ENCODE measurements at places on chromosomes 4 and X. TPM values are rescaled to one million over a fixed set of nuclear protein-coding genes. Genes with fewer than 3 reads are reported as not detected.
A peak's percentile ranks its signal among the peaks of the same experiment; 100 is the strongest.

DNA sequence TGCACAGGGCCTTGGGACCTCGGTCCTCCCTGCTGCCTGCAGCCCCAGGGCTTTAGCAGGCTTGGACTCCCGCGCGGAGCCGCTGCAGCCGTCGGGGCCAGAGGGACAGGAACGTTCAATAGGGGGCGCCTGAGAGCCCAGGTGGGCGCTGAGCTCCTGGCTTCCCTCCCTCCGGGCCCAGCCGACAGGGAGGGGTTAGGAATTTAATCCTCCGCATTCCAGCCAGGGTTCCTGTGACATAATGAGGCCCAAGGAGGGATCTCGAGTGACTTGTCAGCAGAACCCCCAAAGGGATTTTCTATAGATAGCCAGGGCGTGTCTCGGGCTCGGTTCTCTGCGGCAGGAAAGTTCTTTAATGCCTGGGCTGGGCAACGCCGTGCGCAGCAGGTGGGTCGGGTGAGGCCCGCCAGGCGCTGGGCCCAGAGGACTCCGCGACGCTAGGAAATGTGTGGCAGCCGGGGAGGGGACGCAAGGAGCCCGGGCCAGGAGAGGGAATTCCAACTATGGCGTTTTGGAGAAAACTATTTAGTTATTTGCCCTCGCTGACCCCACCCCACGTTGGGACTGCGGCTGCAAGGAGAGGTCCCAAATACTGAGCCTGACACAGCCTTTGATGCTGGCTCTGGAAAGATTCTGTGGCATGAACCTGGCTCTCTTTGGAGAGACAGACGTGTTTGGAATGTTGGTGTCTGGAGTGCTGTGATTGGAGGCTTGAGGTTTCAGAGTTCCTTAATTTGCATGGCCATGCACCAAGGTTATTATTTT, 285.2 kb upstream of the GATB start:
- no peaks in the 10 kb centered on the region for H3K36me3 ChIP-seq
- H3K4me3 ChIP-seq, result peak overlapping the region; percentile 26
- H3K4me1 ChIP-seq, result peaks cover 7% of the 10 kb centered on the region
- no peak overlapping the region for H3K27ac ChIP-seq
- no peaks in the 10 kb centered on the region for H3K27me3 ChIP-seq

KIT gene
- 2.8 TPM for total RNA-seq

DNA sequence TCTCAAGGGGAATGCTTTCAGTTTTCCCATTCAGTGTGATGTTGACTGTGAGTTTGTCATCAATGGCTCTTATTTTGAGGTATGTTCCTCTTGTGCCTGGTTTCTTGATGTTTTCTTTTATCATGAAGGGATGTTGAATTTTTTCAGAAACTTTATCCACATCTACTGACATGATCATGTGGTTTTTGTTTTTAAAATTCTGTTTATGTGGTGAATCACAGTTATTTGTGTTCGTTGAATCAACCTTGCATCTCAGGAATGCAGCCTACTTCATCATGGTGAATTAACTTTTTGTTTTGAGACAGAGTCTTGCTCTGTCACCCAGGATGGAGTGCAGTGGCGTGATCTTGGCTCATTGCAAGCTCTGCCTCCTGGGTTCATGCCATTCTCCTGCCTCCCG, 263.1 kb upstream of the KLF3 start:
- no peak overlapping the region for H3K27ac ChIP-seq
- no peak overlapping the region for H3K4me3 ChIP-seq
- no peaks in the 10 kb centered on the region for H3K27me3 ChIP-seq
- H3K4me1 ChIP-seq, result no peaks in the 10 kb centered on the region
- no peak for DNase-seq

DNA sequence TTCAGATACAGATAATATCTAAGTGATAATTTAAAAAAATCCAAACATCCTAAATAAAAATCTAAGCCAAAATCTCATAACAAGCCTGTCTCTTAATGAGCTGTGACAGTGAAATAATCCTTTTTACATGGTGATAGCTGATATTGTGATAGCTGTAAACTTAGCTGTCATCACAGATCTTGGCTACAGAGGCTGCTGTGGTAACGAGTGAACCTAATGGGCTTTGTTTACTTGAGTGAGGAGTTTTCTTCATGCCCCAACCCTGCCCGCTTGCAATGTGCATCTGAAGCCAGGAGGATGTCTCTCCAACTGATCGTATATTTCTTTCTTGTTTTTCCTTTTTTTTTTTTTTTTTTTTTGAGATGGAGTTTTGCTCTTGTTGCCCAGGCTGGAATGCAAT, 41.5 kb upstream of the YTHDC1 start:
- H3K27ac ChIP-seq, result no peak overlapping the region
- no peak overlapping the region for H3K4me3 ChIP-seq
- no peaks in the 10 kb centered on the region for H3K27me3 ChIP-seq

GRCh38 chrX:27600686-27601085, 10.5 kb downstream of the DCAF8L2 start:
- no peak overlapping the region for H3K27ac ChIP-seq
- H3K27me3 ChIP-seq, result no peaks in the 10 kb centered on the region

GRCh38 chr4:70703619-70704214, 15.4 kb downstream of the UTP3 start:
- H3K4me3 ChIP-seq, result peak overlapping the region; percentile 91
- DNase-seq, result no peak
- peak overlapping the region; percentile 94 for H3K27ac ChIP-seq
- H3K27me3 ChIP-seq, result no peaks in the 10 kb centered on the region
- peaks cover 26% of the 10 kb centered on the region for H3K4me1 ChIP-seq

Data from upper lobe of left lung (tissue), 6 donors.